ENCODE measurements at places on chromosomes 5 and 9.

- DNase-seq = no peak
These were observed 301.5 kb upstream of the VLDLR start for GRCh38 chr9:2320114-2320513.

GRCh38 chr9:128254362-128254761 lies 21.4 kb downstream of the GOLGA2 start:
- DNase-seq = no peak

GRCh38 chr9:78026947-78027346 lies 4.7 kb downstream of the GNAQ start:
- DNase-seq = no peak

- DNase-seq = no peak
These were observed 5.7 kb upstream of the TRAF1 start for GRCh38 chr9:120932086-120932823.

DNA sequence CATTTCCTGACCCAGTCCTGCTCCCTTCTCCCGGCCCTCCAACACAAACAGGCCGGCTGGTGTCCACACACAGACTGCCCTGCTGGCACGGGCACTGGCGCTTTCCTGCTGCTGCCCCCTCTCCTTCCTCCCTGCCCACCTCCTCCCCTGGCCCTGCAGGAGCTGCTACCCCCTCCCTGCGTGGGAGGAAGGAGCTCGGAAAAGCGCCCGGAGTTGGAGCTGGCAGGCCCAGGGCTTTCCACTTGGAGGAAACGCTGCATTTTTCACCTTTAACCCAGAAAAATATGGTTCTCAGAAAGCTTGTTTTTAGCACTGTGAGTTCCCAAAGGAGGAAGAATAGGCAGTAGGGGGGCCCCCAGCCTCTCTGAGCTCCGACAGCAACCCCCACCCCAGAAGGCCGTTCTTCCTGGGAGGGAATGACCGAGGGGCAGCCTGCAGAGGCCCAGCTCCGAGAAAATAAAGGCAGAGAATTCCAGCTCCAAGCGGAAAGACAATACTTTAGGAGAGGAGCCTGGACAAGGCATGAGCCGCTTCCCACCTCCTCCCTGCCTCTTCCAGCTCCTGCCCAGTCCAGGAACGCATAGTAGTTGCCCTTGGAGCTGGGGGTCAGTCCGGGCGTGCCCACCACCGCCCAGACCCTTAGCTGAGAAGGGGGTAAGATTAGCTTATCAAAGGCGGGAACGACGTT lies 88.9 kb downstream of the LIFR start:
- no peak for DNase-seq

- DNase-seq = no peak
These were observed 4.8 kb downstream of the ECSCR start for GRCh38 chr5:139457653-139458306.

- DNase-seq = no peak
These were observed 286.5 kb downstream of the MAST4 start for GRCh38 chr5:66882606-66883227.

GRCh38 chr9:137620048-137620405 lies 1.2 kb downstream of the EHMT1 start:
- no peak for DNase-seq

- no peak for DNase-seq
These were observed 69.3 kb downstream of the OLFM1 start for GRCh38 chr9:135156525-135157510.

DNA sequence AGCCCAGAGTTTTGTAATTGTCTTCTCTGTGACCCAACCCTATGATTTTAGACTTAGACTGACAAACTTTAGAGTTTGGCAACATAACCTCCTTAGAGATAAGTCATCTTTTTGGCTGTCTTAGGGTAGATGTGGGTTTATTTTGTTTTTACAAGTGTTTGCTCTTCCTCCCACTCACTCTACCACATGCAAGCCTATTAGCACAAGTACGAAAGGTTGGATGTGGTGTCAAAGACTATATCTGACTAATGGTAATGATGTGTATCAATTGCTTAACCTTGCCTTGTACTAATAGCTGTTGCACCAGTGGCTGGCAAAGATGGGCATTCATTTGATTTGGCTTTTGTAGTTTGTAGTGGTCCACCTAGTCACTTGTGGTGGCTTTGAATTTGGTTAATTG lies 46.5 kb downstream of the SLC25A46 start:
- DNase-seq = no peak

DNA sequence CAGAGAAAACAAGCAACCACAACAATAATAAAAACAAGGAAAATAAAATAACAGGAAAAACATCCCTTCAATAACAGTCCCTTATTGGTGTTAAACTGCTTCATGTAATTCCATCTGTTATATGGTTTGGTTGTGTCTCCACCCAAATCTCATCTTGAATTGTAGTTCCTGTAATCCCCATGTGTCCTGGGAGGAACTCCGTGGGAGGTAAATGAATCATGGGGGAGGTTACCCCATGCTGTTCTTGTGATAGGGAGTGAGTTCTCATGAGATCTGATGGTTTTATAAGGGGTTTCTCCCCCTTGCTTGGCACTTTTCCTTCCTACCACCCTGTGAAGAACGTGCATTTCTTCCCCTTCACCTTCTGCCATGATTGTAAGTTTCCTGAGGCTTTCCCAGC lies 369.8 kb downstream of the TMEM232 start:
- no peak for DNase-seq

DNA sequence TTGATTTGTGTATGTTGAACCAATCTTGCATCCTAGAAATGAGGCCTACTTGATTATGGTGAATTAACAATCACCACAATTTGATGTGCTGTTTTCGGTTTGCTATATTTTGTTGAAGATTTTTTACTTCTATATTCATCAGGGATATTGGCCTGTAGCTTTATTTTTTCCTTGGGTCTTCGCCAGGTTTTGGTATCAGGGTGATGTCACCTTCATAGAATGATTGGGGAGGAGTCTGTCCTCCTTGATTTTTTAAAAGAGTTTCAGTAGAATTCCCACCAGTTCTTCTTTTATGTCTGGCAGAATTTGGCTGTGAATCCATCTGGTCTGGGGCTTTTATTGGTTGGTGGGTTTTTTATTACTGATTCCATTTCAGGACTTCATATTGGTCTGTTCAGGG lies 115.2 kb downstream of the CPLANE1 start:
- peak; percentile 6 for DNase-seq

GRCh38 chr5:18159331-18159730 lies 525.1 kb downstream of the TAF11L14 start:
- DNase-seq = no peak

- DNase-seq = no peak
These were observed 267.3 kb downstream of the MAST4 start for GRCh38 chr5:66863243-66864170.

DNA sequence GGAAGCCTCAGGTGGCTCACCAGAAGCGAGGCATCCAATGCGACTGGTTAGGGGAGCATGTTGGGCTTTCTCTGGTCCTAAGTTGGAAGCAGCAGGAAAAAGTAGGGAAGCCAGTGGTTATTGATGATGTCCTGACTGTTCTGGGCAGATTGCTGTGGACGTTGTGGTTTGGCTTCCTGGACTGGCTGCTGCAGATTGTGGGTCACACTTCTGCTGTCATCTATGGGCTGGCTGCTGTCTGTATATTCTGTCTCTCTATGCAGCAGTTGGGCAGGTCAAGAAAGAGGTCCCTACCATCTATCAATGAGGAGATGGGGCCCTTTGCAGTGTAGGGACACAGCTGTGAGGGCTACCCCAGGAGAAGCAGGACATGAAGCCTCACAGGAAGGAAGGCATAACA lies 13.5 kb upstream of the MARCHF6 start:
- no peak for DNase-seq

DNA sequence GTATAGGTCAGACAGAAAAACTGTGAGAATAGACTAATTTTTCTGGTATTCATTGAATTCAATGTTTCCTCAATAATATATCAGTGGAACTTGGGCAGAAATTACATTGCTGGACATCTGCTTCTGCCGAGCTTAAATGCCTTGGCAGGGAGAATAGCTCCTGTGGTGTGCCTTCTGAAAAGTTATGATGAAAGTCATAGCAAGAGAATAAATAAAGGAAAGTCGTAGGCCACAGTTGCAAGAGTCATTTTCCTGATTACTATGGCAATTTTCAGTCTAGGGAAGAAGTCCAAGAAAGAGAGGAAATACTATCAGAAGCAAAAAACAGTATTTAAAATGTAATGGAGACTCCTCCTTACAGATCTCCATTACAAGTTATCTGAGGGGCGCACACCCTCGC lies 1596.1 kb upstream of the WWC1 start:
- DNase-seq = no peak

All from fibroblast of skin of left biceps (primary cell).